Mucosa of gallbladder (tissue), 1 donor: ENCODE measurements at places on chromosomes 7 and 10.

GRCh38 chr7:130273081-130273932, 6.6 kb downstream of the CPA2 start:
- no peak for DNase-seq

GRCh38 chr7:1452205-1452604, 7.1 kb downstream of the MICALL2 start:
- DNase-seq, result no peak

DNA sequence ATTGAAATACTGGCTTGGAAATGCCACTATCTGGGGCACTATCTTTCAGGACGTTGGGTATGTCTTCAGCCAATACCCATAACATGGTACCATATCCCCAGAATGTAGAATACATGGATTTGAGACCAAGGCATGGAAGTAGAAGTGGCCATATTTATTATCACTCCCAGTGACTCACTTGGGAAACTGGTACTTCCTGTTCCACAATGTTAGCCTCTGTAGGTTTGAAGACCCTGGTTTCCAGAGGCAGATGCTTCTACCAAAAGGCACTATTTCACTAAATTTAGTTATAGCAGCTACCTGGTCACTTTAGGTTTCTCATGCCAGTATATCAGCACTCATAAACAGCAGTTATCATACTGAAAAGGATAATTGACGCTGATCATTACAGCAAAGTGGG, 184.2 kb downstream of the CCDC71L start:
- DNase-seq, result no peak

GRCh38 chr7:131238347-131238931, 89.2 kb upstream of the MKLN1 start:
- DNase-seq, result no peak

DNA sequence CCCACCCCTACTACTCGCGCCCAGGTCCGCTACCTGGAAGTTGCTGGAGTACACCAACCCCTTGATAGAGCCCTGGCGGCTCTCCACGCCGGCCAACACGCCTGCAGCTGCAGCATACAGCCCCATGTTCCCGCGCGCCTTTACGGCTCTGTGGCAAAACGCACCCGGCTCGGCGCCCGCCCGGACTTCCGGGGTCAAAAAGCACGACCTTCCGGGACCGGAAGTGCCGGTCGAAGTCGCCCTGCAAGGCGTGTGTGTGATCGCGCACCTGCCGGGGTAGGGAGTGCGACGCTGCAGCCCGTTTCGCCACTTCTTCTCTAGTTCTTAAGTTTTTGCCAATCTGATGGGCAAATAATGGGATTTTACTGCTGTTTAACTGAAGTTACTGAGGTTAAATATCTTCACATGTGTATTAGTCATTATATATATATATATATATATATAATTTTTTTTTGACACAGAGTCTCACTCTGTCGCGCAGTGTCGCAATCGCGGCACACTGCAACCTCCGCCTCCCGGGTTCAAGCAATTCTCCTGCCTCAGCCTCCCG, at the start of gene NSUN5:
Gene NSUN5, minus strand, starts transcription at position 162 of the 550 bp plus-strand sequence. Its CDS starts 36 bp downstream, at position 126.
- DNase-seq, result peak; percentile 86

GRCh38 chr10:116132780-116133399, 140.1 kb downstream of the GFRA1 start:
- DNase-seq, result no peak

DNA sequence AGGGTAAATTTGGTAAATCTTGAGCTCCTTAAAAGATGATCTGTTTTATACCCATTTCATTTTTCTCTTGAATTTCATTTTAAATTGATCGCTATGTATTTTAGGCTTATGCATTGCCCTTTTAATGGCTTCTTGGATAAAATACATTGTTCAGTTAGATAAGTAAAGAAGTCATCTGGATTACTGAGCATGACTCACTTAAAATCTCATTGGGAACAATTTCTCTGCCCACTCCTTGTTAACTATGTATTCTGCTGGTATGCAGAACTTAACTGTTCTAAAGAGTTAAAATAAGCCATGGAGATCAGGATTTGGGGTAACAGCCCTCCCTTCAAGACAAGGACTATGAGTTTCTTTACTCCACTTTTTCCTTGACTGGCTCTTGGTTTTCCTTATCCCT, 134.2 kb downstream of the SND1 start:
- no peak for DNase-seq

GRCh38 chr7:129143724-129144094, 798 bp upstream of the TSPAN33 start:
- DNase-seq, result no peak

DNA sequence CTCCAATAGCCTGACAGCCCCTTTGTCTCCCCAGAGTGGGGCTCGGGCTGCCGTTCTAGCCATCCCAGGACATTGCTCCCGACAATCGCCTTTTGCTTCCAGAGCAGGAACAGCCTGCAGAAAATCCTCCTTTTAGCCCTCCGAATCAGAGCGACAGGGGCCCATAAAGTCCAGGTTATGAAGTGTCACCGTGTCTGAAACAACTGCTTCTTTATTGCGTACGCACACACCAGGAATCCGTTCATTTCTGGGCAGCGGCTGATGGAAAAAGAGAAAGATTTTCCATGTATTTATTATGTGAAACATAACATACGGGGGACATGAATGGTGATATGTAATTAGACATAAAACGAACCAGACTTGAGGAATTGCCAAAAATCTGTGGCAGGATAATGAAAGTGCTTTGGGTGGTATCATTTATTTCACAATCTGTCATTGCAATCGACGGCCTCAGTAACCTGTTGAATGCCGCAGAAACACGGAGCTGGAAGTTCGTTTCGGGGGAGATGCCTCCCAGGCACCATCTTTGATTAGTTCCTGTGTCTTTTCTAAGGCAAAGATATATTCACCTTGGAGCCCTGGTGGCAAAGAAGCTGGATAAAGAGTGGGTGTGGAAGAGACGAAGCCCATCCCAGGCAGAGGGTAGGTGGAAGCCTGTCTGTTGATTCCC, 48.1 kb downstream of the FAM241B start:
- DNase-seq, result no peak

DNA sequence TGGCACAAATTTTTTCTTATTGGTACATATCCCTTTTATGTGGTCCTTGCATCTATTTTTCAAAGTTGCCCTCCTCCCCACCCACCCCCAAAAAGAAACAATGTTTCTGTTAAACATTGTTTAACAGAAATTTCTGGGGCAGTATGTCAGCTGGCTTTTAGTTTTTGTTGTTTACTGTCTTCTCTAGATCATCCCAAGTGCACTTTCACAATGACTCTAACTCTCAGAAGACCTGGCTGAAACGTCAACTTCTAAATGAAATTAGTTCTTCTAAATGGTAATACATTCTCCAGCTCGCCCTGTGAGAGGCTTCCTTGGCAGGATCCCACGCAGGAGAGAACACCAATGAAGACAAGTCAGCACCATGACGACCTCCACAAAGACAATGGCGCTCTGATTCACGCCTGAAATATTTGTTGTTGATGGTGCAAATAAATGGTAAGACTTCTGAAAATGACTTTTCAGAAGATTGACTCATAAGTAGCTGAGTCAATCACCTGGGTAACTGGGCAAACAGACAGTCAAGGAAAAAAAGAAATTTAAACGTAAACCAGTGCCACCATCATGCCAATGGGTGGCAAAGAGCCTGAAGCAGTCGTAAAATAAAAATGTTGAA, 293.7 kb downstream of the FZD1 start:
- DNase-seq, result no peak

DNA sequence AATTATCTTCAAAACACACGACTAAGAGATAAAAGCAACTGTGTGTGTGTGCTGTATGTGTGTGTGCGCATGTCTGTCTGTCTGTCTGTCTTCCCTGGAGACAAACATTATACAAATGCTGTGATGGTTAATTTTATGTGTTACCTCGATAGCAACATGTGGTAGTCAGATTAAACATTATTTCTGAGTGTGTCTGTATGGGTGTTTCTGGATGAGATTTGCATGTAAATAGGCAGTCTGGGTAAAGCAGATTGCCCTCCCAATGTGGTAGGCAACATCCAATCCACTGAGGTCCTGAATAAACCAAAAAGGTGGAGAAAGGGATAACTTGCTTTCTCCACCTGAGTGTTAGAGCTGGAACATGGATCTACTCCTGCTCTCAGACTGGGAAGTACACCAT, 67.9 kb downstream of the SLC25A13 start:
- DNase-seq, result no peak

DNA sequence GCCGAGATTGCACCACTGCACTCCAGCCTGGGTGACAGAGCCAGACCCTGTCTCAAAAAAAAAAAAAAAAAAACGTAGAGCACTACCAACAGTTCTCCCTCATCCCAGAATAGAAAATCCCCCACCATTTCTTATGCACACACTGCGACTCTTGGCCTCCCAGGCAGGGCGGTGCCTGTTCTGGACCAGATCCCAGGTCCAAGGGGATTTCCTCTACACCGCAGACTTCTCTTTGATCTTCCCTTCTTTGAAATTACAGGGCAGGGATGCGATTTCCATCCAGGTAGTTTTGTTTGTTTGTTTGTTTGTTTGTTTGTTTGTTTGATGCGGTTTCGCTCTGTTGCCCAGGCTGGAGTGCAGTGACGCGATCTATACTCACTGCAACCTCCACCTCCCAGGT, 91.8 kb downstream of the SEPTIN14 start:
- no peak for DNase-seq

GRCh38 chr7:143085109-143085508, 33.0 kb downstream of the OR6V1 start:
- DNase-seq, result no peak

- peak; percentile 98 for DNase-seq
Measured at GRCh38 chr7:65006094-65006992, at the start of gene ERV3-1. TSS of gene ERV3-1 (minus strand) at chr7:65006687. CDS start at chr7:64993026, 13,661 bp downstream.

- DNase-seq, result no peak
Measured at GRCh38 chr10:120799849-120800248, 51.3 kb upstream of the WDR11 start.

DNA sequence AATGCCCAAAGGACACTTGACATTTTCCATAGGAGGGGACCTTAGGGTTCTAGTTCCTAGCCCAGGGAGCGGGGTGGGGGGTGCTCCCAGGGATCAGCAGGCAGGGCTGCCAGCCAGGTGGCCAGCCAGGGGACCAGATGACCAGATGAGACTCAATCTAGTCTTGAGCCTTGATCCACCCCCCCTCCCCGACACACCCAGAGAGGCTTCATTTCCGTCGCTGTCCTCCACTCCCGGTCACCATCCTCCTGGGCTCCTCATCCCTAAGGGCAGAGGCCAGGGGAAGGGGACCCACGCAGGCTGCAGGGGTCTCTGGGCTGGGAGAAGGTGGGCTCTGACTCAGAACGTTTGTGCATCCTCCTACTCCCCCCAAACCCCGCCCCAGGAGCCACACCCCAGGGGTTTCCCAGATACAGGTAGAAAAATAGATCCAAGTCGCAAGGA, 1.0 kb downstream of the STX1A start:
- DNase-seq, result no peak

GRCh38 chr10:50293513-50294313, 42.4 kb upstream of the ASAH2 start:
- DNase-seq, result no peak

GRCh38 chr7:113812591-113813255, 106.1 kb downstream of the PPP1R3A start:
- DNase-seq, result no peak

GRCh38 chr7:92766461-92767003, 69.8 kb downstream of the CDK6 start:
- DNase-seq, result no peak

DNA sequence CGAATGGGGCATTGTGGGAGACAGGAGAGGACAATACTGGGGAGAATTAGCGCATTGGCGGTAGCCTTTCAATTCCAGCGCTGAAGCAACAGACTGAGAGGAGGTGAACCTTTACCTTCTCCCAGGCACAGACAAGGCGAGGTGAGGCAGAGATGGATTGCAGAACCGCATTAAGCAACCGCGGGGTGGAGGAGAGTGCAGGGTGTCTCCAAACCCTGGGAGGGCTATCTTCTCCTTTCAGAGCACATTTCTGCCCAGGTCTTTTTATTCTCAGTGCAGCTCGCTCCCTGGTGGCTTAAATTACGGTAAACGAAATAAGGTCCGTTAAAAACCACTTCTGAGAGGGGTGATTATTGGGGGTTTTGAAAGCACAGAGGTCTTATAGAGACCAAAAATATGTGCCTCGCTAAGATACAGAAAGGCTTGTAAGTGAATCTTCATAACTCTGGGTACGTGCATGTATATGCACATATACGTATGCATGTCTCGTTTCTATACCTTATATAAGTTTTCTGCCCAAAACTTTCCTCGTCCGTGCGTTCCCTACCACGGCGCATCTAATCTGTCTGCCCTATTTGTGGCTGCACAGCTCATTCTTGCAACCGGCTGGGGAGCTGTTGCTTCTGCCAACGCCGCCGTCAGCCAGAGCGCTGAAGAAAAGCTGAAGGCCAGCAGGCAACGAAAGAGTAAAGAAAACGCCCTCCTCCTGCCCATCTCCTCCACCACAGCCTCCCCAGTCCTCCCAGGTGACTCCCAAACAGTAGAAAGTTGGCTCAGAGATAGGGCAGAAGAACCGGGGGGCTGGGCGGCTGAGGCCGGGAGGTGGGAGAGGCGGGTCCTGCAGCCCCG, 895 bp upstream of the ZNF804B start:
- DNase-seq, result no peak

GRCh38 chr7:3588341-3588740, 287.3 kb downstream of the SDK1 start:
- DNase-seq, result no peak

- DNase-seq, result peak; percentile 31
Measured at GRCh38 chr10:89206402-89207180, 526 bp downstream of the CH25H start.

DNA sequence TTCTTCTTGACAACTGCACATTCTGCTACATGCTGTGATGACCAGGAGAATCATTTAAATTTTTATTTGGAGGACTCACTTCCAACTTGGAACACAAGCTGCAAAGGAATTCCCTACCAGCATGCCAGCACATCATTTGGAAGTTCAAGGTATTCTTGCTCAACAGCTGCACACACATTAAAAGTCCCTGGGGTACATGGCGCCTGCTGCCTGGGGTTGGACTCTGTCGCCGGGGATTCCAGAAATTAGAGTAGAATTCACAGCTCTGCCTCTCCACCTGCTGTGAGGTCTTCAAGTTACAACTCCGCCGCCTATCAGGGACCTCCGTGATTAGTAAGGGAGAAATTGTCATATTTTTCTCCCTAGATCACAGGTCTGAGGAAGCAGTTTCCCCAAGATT, 1.1 kb downstream of the ZNF32 start:
- DNase-seq, result no peak

GRCh38 chr10:130764651-130765050, 546.9 kb downstream of the TCERG1L start:
- DNase-seq, result no peak
